Activated CD8-positive, alpha-beta memory T cell treated with anti-CD3 and anti-CD28 coated beads for 48 hours (primary cell): ENCODE measurements at places on chromosomes 3 and 15.

GRCh38 chr3:72659596-72659995 is 188.6 kb downstream of the SHQ1 start:
- no peak for DNase-seq

DNA sequence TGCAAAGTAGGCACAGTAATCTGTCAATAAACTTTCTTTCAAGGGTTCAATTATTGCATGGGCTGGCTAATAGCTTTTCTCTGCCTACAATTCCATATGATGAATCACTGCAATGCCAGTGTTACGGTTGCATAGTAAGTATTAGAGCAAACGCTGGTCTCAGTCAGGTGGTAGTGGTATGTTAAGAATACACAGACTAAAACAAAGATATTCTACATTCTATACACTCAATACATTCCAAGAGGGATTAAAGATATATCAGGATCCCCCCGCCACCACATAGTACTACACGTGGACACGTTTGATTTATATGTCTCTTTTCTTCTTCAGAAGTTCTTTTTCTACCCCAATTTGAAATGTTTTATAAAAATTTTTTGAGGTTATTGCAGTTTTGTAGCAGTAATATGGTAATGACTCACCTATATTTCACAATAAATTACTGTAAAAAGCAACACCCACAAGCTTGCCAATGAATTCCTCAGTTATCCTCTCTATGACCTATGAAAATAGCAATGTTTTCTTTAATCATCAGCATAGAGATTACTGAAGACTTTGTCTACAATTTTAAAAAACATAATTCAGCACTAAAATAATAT is 68.2 kb downstream of the CD200R1L start:
- DNase-seq, result no peak

- no peak for DNase-seq
Observed at GRCh38 chr3:57221883-57222282, 5.6 kb upstream of the APPL1 start.

DNA sequence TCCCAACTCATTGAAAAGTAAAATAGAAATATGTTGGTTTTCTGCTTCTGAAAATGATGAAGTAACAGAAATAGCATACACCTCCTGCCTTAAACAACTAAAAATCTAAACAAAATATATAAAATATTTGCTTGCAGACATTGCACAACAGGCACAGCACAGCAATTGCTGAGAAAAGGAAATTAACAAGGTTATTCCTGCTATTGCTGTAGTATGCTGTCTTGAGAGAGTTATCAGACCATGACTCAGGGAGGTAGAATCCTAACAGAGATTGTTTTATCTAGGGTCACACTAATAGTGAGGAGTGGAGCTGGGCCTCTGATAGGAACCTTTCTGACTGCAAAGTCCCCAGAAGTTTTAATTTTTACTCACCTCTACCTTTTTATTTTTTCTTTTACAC is 72.6 kb downstream of the ZBTB20 start:
- no peak for DNase-seq
